GM23338 (cell line): ENCODE measurements at places on chromosomes 12 and 14. TPM values are rescaled to one million over a fixed set of nuclear protein-coding genes. Genes with fewer than 3 reads are reported as not detected.
A peak's percentile ranks its signal among the peaks of the same experiment; 100 is the strongest.

Gene RPS6KL1
- 6.5 and 11.6 TPM in 2 replicates for total RNA-seq

Gene GARIN6
- not detected in 2 replicates for total RNA-seq

GRCh38 chr14:68268719-68269118 lies 449.1 kb downstream of the RAD51B start:
- DNase-seq, result no peak

GRCh38 chr14:74015963-74016362 lies 3.1 kb downstream of the ENTPD5 start:
- no peak for DNase-seq

DNA sequence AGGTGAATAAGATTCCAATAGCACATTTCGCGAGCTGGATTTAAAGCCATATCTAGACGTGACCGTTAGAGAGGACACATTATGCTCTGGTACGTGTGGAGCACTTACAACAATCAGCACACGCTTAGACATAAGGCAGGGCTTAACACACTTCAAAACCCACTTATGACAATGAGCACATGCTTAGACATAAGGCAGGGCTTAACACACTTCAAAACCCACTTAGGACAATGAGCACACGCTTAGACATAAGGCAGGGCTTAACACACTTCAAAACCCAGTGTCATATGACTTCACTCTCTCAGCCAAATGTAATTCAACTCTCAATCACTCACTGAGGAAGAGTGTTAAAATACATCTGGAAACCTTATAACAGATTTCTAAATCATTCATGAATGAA lies 11.2 kb upstream of the PLD4 start:
- no peak for DNase-seq

DNA sequence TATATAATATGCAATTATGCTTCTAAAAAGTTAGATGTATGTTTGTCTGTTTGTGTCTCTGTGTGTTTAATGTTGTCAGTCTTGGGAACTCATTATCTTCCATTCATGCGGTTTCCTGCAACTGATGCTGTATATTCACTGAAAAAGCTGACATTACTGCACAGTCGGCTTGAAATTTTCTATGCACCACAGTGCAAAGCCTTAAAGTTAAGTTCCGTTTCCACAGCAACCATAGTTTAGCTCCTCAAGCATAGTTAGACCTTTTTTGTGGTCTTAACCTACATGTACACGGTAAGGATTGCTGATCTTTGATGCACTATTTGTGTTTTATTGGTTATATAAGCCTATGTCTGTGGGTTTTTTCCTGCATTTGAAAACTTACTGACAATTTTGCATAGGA lies 309.4 kb downstream of the KCNC2 start:
- no peak for DNase-seq

DNA sequence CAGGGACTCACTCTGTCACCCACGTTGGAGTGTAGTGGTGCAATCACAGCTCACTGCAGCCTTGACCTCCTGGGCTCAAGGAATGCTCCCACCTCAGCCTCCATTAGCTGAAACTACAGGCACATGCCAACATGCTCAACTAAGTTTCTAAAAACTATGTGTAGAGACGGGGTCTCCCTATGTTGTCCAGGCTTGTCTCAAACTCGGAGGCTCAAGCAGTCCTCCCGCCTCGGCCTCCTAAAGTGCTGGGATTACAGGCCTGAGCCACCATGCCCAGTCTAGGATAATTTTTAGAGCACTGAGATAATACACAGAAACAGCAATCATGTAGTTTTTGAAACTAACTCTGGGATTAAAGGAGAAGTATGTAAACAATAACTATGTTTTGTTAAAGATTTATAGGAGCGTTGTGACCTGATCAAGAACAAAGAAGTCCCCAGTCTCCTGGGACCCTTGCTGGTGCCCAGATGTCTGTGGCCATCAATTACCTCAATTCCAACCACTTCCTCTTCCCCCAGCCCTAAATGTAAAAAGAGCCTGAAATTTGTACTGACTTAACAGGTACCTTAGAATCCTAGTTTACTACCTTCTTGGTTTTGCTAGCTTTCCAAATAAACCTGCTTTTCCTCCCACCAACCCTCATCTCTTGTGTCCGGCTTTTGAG lies 28.9 kb upstream of the EGLN3 start:
- DNase-seq, result no peak

DNA sequence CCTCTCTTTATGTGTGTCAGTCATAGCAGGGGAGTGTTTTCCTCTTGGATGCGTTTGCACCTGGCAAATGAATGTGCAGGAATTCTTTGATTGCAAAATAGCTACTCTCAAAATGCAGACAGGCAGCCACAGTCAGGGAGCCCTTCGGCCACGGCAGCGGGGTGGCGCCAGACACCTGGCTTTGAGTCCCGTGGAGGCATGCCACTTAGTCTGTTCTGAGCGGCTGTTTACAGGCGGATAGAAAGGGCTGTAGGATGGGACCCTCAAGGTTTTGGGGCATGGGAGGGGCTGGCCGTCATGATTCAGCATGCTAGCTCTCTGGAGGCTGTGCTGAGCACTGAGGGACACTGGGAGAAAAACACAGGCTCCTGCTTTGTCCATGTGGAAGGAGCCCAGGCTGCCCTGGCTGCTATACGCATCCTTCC lies 117.1 kb downstream of the SLC25A47 start:
- DNase-seq, result peak; percentile 78

Gene GALNT9
- 2.5 TPM in 2 replicates for total RNA-seq

DNA sequence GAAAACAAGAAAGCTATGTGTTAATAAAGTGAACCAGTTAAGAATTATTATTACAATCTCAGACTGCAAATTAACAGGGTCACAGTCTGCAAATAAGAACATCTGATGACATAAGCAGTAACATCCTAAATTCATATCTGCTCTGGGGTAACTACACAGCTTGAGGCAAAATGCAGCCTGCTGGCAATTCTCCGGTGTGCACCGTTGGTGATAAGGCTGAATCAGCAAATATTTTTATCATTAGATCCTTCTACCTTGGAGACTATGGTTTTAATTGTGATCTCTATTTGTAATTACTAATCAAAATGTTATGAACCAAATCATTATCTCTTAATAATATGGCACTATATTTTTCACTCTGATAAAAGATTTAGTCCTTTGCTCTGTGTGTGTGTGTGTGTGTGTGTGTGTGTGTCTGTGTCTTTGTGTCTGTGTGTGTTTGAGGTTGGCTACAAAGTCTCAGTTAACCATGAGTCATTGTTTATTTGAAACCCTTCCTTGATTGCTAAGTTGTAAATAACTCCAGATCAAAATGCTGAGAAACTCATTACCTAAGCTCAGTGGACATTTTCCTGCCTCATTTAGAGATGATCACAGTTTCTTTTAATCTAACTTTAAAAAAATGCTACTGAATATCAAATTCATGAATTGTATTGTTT lies 442.6 kb downstream of the GXYLT1 start:
- DNase-seq, result no peak

Gene SLC2A14
- 26.1 and 31.5 TPM in 2 replicates for total RNA-seq

GRCh38 chr14:29649170-29649569 lies 278.5 kb downstream of the PRKD1 start:
- peak; percentile 41 for DNase-seq

DNA sequence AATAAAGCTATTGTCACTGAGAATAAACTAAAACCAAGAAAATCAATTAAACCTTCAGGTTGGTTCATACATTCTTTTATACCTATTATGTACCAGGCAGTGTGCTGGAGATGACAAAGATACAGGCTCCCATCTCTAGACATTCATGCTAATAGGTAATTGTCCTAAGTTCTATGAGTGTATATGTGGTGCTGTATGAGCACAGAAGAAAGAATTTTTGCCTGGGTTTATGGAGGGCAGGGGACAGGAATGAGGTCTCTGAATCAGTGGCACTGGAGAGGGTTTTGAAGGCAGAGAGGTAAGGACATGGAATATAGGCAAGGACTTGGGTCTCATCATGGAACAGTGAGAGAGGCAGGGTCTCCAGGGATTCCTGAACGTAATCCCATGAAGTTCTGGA lies 38.7 kb downstream of the MAP1LC3B2 start:
- DNase-seq, result no peak

GRCh38 chr14:27050208-27050607 lies 452.4 kb upstream of the NOVA1 start:
- DNase-seq, result no peak

GRCh38 chr14:81301813-81302212 lies 81.1 kb upstream of the GTF2A1 start:
- DNase-seq, result no peak

GRCh38 chr12:104150416-104150815 lies 12.4 kb upstream of the NFYB start:
- no peak for DNase-seq

- DNase-seq, result no peak
Measured at GRCh38 chr14:22887990-22888378, 5.0 kb downstream of the REM2 start.

Gene TDG
- total RNA-seq, result 57.0 and 58.3 TPM in 2 replicates

DNA sequence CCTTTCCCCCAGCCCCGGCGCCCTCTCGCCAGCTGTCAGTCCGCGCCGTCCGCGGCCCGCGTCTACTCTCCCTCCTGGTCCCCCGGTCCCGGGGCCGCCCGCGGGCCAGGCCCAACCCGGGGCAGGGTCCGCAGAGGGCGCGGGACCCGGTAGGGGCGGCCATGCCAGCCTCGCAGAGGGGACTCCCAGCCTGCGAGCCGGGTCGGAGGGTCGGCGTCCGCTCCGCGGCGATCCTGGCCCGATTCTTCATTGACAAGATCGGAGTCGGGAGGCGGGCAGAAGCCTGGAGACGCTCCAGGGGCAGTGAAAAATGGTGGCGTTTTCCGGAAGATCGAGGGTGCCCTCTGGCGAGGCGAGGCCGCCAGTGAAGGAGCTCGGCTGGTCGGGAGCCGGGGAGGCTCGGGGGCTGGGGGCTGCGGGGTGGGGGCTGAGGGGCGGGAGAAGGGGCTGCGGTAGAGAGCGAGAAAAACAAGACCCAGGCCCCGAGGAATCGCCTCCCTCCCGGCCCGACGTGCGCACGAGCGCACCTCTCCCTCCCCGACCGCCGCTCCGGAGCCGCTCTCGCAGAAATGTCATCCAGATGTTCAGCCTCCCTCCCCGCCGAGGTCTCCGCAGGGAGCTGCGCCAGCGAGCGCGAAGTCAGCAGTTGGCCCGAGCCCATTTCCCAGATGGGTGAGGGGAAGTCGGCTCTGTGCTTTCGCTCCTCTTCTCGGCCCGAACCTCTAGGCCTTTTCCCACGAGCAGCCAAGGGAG lies 647 bp upstream of the TGFB3 start:
- peak; percentile 88 for DNase-seq

DNA sequence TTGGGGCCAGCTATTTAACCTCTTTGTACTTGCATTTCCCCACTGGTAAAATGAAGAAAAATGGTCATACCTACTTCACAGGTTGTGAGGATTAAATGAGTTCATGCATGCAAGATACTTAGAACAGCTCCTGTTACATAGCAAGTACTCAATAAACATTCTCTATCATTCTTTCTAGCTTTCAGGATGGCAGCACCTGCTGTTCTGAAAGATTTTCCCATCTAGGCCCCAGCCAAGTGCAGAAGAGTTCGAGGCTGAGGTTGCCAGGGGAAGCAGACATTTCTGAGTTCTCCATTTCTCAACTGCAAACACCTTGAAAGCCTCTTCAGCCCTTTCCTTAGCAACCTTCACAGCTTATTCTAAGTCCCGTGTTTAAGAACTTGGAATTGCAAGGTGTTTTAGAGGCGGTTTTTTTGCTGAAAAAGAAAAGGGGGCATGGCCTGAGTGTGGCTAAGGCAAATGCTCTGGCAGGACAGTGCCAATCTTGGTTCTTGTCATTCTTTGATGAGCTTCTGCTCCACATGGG lies 73.0 kb upstream of the PRMT8 start:
- DNase-seq, result no peak

Gene AQP5
- 2.2 and 2.7 TPM in 2 replicates for total RNA-seq

DNA sequence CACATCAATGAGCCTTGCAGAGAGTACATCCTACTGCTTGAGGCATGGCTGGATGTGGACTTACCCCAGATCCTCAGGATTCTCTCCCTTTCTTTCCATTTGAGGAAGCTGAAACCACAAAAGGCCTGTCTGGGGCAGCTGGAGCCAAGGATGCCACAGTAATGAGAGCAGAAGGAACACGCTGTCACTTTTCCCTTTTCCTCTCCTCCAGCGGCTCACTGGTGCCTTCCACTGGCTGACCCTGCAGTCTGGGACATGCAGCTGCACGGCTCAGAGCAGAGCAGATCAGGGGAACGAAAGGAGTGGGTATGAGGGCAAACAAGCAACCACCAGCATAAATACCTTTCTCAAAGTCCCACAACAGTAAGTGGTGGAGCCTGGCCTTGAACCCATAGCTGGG lies 78.2 kb downstream of the GAS2L3 start:
- DNase-seq, result no peak

- DNase-seq, result peak; percentile 91
Measured at GRCh38 chr14:20820063-20820904, 17.6 kb upstream of the RNASE1 start.

DNA sequence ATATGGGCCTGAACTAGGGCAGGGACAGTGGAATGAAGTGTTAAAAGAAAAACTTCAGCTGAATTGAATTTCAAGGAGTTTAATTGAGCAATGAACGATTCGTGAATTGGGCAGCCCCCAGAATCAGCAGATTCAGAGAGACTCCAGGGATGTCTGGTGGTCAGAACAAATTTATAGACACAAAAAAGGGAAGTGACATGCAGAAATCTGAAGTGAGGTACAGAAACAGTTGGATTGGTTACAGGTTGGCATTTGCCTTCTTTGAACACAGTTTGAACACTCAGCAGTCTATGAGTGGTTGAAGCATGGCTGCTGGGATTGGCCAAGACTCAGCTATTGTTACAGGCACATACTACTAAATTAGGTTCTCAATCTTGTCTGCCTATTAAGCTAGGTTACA lies 9.7 kb upstream of the TBPL2 start:
- DNase-seq, result no peak

DNA sequence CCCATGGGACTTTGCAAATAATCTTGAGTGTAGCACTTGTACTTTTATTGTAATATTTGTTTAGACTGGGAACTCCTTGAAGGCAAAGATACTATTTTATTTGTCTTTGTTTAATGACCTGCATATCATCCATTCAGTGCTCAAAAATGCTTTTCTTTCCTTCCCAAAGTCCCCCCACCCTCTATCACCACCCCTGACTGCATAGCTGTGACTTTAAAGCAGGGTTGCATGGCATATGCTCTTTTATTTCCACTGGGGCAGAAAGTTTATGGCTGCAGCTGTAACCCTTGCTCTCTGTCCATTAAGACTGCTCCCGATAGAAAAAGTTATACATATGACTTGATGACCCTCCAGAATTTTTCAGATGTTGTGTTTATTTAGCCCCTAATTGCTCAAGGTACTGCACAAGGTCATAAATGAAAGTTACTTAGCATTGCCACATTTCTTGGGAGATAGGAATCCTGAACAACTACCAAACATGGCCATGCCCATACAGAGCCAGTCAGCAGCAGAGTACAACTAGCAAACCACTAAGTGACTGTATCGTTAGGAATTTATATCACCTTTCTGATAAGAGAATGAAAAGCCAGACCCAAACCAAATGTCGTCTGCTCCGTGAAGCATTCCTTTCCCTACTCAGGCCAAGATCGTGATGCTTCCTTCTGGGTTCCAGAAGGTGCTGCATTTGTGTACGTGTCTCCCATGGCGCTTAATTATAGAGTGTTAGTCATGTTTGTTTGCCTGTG lies 114.3 kb downstream of the DIP2B start:
- DNase-seq, result no peak

GRCh38 chr12:65343801-65344200 lies 65.3 kb downstream of the MSRB3 start:
- no peak for DNase-seq
